ENCODE measurements at places on chromosomes 3 and 15. TPM values are rescaled to one million over a fixed set of nuclear protein-coding genes. Genes with fewer than 3 reads are reported as not detected.
A peak's percentile ranks its signal among the peaks of the same experiment; 100 is the strongest.

Gene TMED3
- 86.1 TPM for total RNA-seq

GRCh38 chr3:4063916-4064574 lies 239.1 kb upstream of the SETMAR start:
- no peak for DNase-seq

- no peak for DNase-seq
These were observed 39.4 kb downstream of the PIGB start for GRCh38 chr15:55358471-55358870.

Gene AGBL1
- not detected for total RNA-seq

DNA sequence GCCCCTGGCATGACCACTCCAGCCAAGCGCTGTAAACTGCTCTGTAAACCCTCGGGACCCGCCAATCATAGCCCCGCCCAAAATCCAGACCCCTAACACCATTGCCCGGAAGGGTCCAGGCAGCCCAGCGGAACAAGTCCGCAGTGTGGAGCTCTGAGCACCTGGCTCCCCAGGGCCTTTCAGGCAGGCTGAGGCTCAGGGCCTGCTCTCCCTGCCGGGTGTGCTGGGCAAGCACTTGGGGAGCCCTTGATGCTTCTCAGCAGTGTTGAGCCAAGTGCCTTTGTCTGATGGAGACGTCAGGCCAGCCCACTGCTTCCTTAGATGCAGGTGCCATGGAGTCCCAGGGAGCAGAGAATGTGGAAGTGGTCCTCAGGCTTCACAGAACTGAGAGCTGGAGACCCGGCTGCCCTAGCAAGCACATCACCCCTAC lies 106.2 kb downstream of the TLE3 start:
- DNase-seq: no peak

Gene SLC9C1
- not detected for total RNA-seq

- DNase-seq: no peak
These were observed 95.4 kb downstream of the DIPK2A start for GRCh38 chr3:144067059-144067458.

- no peak for DNase-seq
These were observed 3.6 kb upstream of the KPNA4 start for GRCh38 chr3:160568989-160569388.

Gene GOLGA8G
- total RNA-seq: not detected

DNA sequence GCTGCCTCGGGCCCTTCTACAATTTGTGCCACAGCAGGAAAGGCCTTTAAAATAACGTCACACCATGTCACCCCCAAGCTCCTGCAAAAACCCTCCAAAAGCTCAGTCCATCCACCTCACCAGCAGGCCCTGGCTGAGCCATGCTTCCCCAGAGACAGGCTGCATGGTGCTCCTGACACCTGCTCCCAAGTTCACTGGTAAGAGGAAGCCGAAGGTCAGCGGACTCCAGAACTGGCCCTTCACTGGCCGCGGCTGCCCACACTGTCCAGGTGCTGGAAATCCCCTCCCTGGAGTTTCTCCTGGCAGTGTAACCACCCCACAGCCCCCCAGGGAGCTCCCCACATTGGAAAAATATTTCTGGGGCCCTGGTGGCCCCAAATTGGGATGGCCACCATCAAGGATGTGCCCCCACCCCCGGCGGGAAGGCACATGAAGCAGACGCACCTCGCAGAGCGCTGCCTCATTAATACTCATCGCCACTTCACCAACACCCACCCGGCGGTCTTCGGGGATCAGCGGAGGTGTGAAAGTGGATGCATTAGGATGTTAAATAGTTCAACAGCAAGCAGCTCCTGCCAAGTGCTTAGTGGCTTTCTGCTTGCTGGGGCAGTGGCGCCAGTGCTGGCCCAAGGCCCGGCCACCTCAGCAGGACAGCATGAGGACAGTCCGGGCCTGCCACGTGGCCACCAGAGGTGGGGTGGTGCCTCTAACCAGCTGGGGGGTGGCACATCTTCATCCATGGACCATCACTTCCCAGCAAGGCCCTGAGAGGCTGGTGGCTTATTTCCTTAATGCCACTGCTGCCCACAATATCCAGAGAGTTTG lies 146.1 kb upstream of the IQSEC1 start:
- DNase-seq: no peak

GRCh38 chr3:152583963-152584362 lies 251.0 kb upstream of the P2RY1 start:
- no peak for DNase-seq

Gene RGMA
- total RNA-seq: not detected

GRCh38 chr15:48806151-48806550 lies 4.7 kb downstream of the CEP152 start:
- peak; percentile 16 for DNase-seq

Gene CRELD1
- total RNA-seq: 12.4 TPM

DNA sequence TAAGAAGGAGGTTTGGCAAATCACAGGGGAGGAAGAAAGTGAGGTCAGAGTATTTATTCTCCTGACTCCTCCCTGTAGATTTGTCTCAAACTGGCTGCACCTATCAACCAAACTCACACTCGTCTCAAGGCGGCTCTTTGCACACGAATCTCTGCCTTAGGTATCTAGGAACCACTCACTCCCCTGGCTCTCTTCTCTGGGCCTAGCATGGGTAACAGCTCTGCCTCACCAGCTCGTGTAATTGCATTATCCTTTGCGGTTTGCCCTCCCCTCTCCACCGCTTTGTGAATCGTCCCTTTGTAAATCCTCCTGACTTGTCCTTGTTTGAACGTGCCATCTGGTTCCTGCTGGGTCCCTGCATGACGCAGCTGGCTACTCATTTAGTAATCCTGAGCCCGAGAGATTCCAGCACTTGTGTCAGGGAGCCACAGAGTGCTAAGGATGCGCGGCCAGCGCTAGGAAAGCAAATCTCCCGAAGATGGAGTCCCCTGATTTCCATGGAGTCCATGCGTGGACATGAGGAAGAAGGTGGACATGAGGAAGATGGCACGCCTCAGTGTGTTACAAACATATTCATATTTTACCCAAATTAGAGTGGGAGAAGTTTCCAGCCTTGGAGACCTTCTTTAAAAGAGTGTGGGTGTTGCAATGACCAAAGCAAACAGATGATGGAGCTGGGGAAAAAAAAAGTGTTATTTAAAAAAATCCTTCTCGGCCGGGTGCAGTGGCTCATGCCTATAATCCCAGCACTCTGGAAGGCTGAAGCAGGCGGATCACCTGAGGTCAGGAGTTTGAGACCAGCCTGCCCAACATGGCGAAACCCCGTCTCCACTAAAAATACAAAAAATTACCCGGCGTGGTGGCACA lies 26.7 kb downstream of the NRROS start:
- peak; percentile 89 for DNase-seq

DNA sequence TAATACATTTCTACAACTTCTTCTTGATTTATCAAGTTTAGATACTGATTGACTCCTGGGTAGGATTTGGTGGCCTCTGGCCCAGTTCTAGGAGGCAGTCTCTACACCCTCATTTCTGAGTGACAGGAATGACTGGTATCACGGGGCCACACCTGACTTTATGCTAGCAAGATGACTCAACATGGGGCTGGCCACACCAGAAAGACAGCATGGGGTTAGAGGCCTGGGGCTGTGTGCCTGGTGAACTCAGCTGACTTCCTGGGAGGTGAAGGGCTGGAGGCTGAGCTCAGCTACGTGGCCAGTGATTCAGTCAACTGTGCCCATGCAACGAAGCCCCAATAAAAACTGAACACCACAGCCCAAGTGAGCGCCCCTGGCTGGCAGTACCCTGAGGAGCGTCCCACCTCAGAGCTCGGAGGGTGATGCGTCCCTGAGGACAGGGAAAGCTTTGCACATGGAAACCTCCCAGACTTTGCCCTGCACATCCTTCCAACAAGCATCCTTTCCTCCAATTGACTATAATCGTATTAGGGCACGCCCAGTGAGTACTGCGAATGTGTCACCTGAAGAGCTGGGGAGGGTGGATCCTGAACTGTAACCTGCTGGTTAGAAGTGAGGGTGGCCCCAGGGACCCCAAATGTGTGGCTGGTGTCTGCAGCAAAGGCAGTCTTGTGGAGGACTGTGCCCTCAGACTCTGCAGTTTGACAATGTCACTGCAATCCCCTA lies 57.2 kb downstream of the NIPA2 start:
- DNase-seq: peak; percentile 90

Data from Daoy (cell line).